ENCODE measurements at places on chromosomes 6 and 20.

GRCh38 chr6:12957321-12958051 is 240.9 kb downstream of the PHACTR1 start:
- DNase-seq: peak; percentile 77

DNA sequence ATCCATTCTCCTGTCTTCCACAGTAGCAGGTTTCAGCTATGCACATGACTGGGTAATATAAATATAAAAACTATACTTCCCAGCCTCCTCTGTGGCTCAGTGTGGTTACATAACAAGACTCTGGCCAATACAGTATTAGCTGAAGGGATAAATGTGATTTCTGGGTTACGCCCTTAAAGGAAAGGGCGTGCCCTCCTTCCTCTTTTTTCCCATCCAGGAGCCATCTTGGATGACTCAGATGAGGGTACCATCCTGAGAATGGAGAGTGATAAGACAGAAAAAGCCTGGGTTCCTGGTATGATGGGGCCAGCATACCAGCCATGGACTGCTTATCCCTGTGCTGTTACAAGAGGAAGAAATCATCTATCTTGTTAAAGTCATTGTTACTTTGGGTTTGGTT is 123.3 kb downstream of the NFATC2 start:
- DNase-seq: no peak

GRCh38 chr6:18308070-18308735 is 43.9 kb upstream of the DEK start:
- peak; percentile 53 for DNase-seq

DNA sequence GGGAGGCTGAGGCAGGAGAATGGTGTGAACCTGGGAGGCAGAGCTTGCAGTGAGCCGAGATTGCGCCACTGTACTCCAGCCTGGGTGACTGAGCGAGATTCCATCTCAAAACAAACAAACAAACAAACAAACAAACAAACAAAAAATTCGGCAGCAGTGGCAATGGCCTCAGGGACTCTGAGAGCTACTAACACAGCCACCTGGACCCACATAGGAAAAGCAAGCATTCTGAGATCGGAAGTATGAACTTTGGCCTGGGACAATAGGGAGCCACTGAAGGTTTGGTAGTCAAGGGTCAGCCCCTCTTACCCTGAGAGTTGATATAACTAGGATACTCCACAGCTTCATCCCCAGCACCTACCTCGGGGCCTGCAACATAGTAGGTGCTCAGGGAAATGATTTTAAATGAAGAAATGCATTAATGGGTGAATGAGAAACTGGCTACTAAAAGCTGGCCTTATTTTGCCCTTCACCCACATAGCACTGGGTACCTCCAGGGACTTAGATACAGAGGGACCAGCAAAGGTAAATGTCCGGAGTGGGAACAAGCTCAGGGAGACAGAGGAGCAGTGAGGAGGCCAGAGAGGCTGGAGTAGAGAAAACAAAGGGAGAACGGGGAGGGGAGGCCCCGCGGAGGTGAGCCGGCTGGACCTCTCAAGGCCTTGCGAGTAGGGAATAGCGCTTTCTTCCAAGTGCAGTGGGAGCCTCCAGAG is 46.6 kb upstream of the PTGIS start:
- DNase-seq: no peak

GRCh38 chr6:104013312-104013971 is 846.3 kb downstream of the HACE1 start:
- DNase-seq: no peak

DNA sequence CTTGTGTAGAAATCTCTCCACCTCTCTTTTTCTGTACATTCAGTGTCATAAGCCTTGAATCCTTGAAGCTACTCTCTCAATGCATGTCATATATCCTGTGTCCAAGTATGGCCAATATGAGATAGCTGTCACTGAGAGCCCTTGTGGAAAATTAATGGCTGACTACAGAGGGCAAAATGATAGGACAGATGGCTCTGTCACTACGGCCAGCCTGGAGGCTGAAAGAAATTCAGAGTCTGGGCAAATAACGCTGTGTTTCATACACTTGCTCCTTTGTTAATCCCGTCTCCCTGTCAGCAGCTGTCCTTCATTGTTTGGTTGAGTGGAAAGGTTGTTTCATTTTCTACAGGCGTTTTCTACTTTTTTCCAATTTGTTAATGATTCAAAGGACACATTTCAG is 70.4 kb upstream of the VGLL2 start:
- no peak for DNase-seq

DNA sequence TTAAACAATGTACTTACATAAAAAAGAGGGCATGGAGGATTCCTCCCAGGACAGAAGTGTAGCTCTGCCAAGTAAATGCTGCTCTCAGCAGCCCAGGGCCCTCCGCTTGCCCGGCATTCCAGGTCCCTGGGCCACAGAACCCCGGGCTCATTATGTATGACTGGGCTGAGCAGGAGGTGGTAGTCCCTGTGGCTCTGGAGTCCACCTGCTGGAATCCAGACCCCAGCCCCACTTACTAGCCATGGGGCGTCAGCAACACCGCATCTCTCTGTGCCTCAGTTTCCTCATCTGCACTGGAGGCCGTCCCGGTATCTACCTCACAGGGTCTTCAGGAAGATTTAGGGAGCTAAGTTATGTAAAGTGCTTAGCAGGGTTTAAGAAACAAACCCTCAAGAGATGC is 55.4 kb downstream of the PSMG4 start:
- no peak for DNase-seq

DNA sequence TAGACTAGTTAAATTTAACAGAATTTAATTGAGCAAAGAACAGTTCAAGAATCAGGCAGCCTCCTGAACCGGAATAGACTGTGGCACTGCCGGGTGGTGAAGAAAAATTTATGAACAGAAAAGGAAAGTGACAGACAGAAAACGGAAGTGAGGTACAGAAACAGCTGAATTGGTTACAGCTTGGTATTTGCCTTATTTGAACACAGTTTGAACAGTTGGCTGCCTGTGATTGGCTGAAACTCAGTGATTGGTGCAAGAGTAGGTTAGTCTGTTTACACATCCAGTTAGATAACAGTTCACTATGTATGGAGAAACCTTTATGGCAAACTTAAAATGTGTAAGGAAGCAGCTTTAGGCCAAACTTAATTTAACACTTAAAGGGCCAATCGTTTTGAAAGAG is 116.0 kb upstream of the CITED2 start:
- no peak for DNase-seq

- DNase-seq: no peak
Measured at GRCh38 chr20:10466855-10467254, 31.8 kb downstream of the SLX4IP start.
